Activated T-cell treated with anti-CD3 and anti-CD28 coated beads for 4 hours (primary cell): ENCODE measurements at places on chromosomes 1 and 21.

- DNase-seq = no peak
Observed at GRCh38 chr1:245614476-245614875, 459.7 kb downstream of the KIF26B start.

- no peak for DNase-seq
Observed at GRCh38 chr1:17214876-17215544, 10.1 kb downstream of the PADI1 start.

GRCh38 chr1:234149217-234149616, 224.0 kb upstream of the COA6 start:
- no peak for DNase-seq

- peak; percentile 21 for DNase-seq
Observed at GRCh38 chr1:28926629-28927265, 12.4 kb downstream of the EPB41 start.

DNA sequence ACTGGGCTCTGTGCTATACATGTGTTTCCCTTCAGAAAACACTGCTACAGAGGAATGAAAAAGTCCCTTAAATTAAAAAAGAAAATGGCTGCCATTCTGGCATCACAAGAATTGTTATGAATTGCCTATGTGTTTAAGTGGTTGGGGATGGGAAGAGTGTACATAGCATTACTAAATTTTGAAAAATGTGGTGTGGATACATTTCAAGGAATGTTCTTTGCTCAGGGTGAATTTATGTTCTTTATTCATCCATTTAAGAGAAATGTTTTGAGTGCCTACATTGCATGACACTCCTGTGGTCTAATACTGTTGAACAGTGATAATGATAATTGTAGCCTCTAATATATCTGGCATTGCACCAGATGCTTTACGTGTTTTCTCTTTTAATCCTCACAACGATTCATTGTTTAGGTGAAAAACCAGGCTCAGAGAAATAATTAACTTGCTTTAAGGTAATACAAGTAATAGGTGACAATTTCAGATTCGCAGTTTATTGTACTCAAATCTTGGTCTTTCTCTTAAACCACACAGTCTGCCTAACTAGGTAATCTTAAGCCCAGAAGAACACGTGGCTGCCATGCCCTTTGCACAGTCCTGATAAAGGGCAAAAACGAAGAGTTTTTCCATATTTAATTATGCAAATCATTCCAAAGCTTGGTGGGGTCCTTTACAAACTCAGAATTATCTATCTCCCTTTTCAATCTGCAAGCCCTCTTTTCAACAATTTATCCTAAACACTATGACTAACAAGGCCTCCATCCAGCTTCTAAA, 31.5 kb downstream of the DPT start:
- DNase-seq = no peak

DNA sequence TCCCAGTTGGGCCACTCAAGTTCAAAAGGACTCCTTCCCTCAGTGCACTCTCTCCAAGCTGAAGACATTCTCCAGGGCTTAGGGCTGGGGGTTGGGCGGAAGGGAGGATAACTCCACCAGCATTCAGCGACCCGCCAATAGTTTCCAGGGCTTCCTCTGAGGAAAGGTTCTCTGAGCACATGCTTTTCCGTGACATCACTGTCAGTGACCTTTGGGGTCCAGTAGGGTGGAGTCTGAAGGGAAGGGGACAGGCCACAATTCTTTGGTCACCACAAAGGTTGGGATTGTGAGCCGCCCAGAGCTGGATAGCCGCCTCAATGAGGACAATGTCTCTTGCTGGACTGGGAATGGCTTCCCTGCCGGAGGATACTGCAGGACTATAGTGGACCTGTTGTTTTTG, 22.8 kb upstream of the RXRG start:
- DNase-seq = no peak

GRCh38 chr1:8348047-8348776, 30.3 kb downstream of the SLC45A1 start:
- no peak for DNase-seq

DNA sequence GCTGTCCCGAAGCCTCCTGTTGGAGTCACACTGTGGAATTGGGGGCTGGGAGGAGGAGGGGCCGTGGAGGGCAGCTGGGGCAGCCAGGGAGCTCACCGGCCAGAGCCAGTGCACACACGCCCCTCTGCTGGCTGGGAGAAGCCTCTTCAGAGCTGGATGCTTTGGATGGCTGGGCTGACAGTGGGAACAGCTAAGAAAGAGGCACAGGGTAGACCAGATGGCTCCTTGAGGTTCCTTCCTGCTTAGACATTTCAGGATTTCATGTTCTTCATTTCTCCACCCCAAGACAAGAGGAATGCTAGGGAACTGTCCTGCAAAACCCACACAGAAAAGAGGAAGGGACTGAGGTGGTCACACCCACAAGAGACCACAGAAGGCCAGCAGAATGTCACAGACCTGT, 254.8 kb upstream of the VAMP3 start:
- no peak for DNase-seq

DNA sequence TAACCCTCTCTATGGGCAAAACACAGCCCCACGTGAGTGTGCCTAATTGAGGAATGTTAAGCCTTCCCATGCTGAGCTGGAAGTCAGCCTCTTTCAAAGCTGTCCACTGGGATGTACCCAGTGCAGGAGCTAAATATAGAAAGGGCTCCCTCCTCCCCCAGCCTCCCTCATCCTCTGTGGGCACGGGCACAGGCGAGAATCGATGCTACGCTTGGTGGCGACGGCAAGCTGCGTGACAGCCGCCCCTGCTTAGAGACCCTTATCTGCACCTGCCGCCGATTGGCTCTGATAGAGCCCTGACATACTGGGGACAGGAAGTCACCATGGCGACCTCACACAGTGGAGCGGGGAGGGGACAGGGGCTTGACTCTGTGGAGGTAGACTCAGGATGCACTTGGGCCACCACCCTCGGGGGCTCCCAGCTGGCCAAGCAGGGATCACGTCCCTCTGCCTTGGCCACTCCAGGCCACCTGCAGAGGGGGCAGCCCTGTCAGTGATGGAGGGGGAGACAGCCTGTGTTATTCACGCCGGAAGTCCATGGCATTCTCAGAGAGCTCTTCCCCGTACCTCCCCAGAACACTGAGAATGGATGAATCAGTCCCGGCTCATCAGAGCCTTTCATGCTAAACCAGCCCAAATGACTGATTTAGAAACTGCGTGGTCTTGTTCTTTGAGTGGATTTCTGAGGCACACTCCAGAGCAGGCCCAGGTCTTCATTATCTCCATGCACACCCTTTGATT, 84.8 kb downstream of the KCND3 start:
- no peak for DNase-seq
